ENCODE measurements at places on chromosomes 12 and 14.

DNA sequence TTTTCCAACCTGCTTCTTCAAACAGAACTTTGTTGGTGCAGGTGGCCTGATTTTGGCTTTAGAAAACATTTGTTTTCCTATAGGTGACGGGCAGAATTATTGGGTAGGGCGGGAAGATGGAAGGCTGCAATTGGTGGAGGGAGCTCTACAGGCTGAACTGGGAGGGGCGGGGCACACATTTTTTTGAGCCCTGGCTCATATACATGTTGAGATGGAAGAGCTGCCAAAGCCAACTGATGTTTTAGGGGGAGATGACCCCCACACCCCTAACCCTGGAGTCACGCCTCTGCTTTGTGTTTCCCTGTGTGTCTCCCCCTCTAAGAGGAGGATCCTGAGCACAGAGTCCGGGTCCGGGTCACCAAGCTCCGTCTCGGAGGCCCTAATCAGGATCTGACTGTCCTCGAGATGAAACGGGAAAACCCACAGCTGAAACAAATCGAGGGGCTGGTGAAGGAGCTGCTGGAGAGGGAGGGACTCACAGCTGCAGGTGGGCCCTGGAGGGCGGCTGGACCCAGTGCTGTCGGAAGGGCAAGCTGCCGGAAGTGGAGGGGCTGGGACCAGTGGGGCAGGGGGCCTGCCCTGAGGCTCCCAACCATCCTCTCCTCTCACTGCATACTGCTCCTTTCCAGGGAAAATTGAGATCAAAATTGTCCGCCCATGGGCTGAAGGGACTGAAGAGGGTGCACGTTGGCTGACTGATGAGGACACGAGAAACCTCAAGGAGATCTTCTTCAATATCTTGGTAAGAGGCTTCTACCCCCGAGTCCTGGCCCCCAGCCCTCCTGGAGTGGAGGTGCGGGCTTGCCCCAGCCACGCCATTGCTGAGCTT lies 18.6 kb downstream of the AGAP2 start:
- DNase-seq = no peak

GRCh38 chr14:42190744-42191143 lies 584.1 kb downstream of the LRFN5 start:
- DNase-seq = no peak

GRCh38 chr12:75508159-75508558 lies 3.2 kb downstream of the KRR1 start:
- no peak for DNase-seq

DNA sequence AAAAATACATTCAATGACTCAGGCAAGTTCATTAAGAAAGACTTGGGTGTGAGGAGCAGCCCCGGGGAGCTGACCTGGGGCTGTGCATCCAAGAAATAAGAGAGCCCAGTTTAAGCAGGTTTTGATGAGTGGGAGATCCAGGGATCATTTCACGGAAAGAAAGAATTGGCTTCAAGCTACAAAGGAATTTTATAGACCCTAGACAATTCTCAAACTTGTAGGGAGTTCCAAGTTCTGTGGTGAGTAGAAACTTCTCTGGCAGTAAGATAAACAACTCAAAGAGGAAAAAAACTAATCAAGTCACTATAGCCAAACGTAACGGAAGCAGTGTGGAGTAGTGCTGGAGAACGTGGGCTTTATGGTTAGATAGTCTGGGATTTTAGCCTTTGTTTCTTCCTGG lies 175.7 kb upstream of the DDHD1 start:
- DNase-seq = no peak

- DNase-seq = no peak
Measured at GRCh38 chr12:84638811-84639368, 273.7 kb downstream of the SLC6A15 start.

- no peak for DNase-seq
Measured at GRCh38 chr14:103746701-103747100, 31.1 kb downstream of the ZFYVE21 start.

DNA sequence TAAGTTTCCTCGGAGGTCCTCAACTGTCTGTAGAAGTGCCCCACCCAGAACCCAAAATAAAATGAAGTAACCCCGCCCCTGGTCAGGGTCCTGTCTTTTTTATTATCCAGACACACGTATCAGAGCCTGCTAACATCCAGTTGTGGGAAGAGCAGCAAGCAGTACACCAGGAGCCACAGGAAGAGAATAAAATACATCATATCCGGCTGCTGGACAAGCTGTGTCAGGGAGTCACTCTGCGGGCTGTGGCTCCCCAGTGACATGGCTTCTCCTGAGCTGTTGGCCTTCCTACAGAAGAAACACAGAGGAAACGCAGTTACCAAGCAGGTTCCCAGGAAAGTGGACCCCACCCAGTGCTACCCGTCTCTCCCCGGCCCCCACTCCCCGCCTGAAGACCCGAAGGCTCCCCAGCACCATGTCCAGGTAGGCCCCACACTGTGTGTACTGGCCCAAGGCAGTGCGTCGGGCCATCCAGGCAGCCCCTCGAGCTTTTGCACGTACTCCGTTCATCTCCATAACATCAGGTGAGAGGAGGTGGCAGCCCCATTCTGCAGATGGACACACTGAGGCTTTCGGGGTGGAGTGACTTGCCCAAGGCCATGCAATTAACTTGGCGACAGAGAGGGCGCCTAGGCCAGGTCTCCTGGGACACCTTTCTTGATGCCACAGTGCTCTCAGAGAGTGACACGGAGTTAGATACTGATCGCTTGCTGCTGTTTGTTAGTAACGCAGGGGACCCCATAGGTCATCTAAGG lies 34.3 kb upstream of the DICER1 start:
- no peak for DNase-seq

- no peak for DNase-seq
Measured at GRCh38 chr12:12941450-12942350, 10.3 kb downstream of the GPRC5D start.

GRCh38 chr12:48956279-48957140 lies 777 bp downstream of the ARF3 start:
- DNase-seq = peak; percentile 85

DNA sequence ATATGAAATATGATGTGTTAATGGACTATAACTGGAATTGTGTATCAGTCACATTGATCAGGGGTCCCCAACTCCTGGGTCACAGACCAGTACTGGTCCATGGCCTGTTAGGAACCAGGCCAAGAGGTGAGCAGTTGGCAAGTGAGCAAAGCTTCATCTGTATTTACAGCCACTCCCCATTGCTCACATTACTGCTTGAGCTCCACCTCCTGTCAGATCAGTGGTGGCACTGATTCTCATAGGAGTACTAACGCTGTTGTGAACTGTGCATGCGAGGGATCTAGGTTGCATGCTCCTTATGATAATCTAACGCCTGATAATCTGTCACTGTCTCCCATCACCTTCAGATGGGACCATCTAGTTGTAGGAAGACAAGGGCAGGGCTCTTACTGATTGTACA lies 72.3 kb downstream of the CDK17 start:
- DNase-seq = no peak

DNA sequence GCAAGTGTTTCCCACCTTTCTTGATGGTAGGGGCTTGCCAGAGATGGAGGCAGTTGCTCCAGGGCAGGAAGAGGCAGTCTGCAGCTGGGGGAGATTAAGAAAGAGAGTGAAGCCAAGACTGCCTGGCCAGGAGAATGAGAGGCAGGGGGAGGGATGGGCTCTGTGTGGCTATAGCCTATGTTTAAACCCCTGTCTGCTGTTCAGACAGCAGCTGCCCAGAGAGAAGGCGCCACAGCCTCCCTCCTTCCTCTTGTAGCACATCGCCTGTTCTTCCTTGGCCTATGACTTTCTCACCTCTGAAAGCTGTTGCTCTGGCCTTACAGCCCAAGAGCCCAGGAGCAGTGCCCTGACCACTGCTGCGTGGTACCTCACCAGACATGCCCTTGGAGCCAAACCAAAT lies 61.7 kb downstream of the EMP1 start:
- no peak for DNase-seq

DNA sequence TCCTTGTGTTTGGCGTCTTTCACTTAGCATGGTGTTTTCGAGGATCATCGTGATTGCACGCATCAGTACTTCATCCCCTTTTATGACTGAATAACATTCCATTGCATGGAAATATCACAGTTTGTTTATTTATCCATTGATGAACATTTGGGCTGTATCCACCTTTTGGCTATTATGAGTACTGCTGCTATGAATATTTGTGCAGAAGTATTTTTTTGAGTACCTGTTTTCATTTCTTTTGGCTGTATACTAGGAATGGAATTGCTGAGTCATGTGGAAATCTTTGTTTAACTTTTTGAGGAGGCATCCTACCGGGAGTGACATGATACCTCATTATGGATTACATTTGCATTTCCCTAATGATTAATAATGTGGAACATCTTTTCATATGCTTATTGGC lies 66.4 kb downstream of the WNK1 start:
- no peak for DNase-seq

DNA sequence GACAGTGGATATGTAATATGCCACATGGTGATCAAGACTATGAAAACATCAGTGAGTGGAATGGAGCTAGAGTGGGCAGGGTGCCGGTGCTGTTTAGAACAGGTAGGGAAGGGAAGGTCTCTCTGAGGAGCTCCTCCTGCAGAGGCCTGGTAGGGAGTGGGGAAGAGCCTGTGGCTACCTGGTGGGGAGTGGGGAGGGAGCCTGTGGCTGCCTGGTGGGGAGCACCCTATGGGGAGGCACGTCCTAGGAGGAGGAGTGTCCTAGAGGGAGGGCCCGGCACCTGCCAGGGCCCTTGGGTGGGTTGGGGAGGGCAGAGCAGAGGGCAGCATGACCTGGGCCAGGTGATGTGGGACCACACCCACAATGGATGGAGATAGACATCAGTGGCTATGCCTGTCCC lies 122.6 kb downstream of the ADGRD1 start:
- no peak for DNase-seq

- no peak for DNase-seq
Measured at GRCh38 chr12:54981796-54982195, 2.8 kb downstream of the TESPA1 start.

GRCh38 chr12:57543581-57543980 lies 3.4 kb downstream of the DCTN2 start:
- no peak for DNase-seq

DNA sequence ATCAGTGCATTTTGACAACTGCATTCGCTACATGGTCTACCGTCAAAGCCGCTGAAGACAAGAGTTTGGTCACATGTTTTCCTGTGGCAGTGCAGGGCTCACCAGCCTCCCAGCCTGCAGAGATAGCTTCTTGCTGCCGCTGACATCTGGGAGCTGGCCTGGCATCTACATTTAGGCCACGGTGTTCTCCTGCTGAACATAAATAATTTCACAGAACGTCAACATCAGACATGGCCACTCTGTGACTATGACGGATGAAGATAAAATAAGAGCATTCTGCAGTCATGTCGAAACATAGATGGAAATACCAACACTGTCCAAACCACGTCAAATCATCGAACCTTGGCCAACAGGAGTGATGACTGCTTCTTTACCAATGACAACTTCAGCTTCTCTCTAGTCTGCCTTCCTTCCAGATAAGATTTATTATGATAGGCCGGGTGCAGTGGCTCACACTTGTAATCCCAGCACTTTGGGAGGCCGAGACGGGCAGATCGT lies 91.2 kb downstream of the TNFAIP2 start:
- no peak for DNase-seq

GRCh38 chr12:69779928-69780327 lies 41.3 kb downstream of the RAB3IP start:
- no peak for DNase-seq

DNA sequence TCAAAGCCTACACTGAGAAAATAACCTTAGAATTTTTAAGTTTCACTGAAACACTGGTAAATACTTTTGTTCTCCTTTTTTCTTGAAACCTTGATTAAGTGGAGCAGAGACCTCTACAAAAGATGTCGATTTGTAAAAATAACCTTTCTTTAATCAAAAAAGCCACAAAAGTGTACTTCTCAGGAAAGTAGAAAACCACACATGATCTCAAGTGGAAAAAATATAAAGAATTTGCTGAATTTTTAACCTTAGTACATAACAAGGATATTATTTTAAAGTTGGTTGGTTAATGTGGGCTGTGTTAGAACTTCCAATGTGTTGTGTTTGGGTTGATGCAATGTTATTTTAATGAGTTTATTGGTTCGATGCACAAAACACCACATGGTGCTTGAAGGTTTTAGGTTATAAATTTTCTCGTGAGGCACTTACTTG lies 8.6 kb downstream of the LGR5 start:
- no peak for DNase-seq
